ENCODE measurements at places on chromosomes 2 and 18.

DNA sequence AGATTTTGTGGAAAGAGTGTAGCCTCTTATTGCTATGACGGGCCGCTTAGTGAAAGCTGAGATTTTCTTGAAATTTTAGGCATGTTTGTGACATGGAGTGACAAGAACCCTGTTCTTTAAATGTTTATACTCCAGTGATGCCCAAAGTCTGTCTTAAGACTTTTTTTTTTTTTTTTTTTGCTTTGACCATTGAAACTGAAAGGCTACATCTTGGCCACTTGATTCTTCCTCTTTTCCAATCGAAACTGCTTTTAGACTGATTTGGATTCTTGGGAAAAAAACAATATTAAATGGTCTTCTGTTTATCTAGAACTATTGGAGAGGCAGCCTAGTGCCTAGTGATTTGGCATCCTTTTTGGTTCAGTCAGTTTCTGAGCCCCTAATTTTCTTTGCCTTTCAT, 2.4 kb upstream of the SLC8A1 start:
- no peaks in the 10 kb centered on the region for H3K4me1 ChIP-seq
- no peak for DNase-seq
- H3K4me3 ChIP-seq: no peak overlapping the region

DNA sequence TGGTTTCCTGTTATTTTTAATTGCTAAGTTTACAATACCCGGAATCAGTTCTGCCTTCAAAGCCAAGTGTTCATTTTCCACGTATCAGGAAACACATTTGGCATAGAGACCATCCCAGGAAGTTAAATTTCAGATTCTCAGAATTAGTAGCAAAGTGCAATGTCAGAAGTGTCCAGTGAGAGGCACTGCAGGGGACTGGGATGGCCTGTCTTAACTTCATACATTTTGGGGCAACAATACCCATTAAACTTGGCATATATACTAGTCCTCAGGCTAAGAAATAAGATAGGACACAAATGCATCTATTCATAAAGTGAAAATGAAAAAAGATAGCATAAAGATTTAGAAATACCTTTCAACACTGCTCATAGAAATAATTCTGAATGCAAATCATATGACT, 1.5 kb upstream of the IL1RL2 start:
- peaks cover 11% of the 10 kb centered on the region for H3K4me1 ChIP-seq
- no peaks in the 10 kb centered on the region for H3K36me3 ChIP-seq
- H3K27me3 ChIP-seq: peaks cover 10% of the 10 kb centered on the region
- no peak for DNase-seq
- no peak overlapping the region for H3K4me3 ChIP-seq

- peaks cover 20% of the 10 kb centered on the region for H3K4me1 ChIP-seq
- no peak overlapping the region for H3K4me3 ChIP-seq
- no peaks in the 10 kb centered on the region for H3K27me3 ChIP-seq
- DNase-seq: no peak
- no peaks in the 10 kb centered on the region for H3K36me3 ChIP-seq
These were observed 165.4 kb downstream of the TCF4 start for GRCh38 chr18:55422456-55423180.

DNA sequence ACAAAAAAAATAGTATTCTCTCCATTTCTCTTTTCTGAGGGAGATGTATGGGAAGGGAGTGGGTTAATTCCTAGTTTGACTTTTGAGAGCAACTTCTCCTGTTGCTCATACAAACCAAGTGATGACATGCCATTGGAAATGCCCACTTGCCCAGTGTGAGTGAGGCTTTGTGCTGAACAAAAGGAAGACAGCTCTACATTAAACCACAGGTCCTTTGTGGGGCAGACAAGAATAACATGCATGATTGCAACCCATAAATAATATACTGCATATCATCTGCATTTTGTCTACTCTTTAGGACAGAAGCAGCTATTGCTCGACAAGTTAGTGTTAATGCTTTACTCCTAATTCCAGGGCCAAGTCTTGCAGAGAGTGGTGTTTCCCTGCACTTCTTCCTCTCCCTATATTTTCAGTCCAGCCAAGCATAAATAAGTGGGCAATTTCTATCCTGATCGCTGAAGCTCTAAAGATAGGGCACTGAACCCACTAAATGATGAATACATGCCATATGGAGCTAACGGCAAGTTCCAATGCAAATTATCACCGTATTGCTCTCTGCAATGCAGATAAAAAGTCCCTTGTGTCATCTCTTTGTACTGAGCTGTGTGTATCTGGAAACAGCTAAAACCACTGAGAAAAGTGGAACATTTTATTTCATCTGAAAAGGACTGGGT, 19.4 kb upstream of the EHBP1 start:
- H3K27ac ChIP-seq: no peak overlapping the region
- H3K4me1 ChIP-seq: no peaks in the 10 kb centered on the region
- DNase-seq: no peak
- H3K4me3 ChIP-seq: no peak overlapping the region
- H3K27me3 ChIP-seq: no peaks in the 10 kb centered on the region

DNA sequence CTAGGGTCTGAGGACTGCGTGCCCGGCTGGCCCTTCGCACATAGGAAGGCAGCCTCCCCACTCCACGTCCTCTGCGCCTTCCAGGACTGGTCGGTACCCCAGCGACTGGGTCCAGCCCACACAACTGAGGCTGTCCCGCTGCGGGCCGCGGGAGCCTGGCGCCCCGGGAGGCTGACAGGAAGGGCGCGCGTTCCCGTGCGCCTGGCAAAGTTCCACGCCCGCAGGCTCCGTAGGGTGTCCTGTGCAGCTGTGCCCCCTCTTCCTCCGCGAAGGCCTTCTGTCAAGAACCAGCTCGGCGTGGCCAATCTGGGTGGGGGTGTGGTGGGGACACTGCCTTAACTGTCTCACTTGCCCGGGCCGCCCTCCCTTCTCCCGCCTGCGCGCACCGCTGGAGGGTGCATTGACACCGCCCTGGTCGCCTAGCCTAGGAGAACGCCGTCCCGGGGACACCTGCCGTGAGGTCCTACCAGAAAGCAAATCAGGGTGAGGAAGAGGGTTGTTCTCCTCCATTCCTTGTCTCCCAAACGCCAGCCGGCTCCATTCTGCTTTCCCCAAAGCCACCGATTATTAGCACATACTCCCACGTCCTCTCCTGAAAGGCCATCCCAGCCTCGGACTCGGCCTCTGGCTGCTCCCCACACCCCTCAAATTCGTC, 618 bp upstream of the LYPD1 start:
- peak overlapping the region; percentile 45 for H3K4me3 ChIP-seq
- H3K27me3 ChIP-seq: peaks cover 21% of the 10 kb centered on the region
- DNase-seq: peak; percentile 34
- peaks cover 3% of the 10 kb centered on the region for H3K4me1 ChIP-seq
- H3K27ac ChIP-seq: no peak overlapping the region

- peak overlapping the region; percentile 31 for H3K27ac ChIP-seq
- H3K4me1 ChIP-seq: peaks cover 4% of the 10 kb centered on the region
- no peak for DNase-seq
- H3K36me3 ChIP-seq: no peaks in the 10 kb centered on the region
- no peak overlapping the region for H3K4me3 ChIP-seq
These were observed 35.7 kb upstream of the RAB1A start for GRCh38 chr2:65165558-65165957.

- H3K27ac ChIP-seq: no peak overlapping the region
- peak; percentile 14 for DNase-seq
- H3K4me1 ChIP-seq: peaks cover 4% of the 10 kb centered on the region
- no peak overlapping the region for H3K4me3 ChIP-seq
These were observed 21.6 kb upstream of the SLC40A1 start for GRCh38 chr2:189602233-189602632.

DNA sequence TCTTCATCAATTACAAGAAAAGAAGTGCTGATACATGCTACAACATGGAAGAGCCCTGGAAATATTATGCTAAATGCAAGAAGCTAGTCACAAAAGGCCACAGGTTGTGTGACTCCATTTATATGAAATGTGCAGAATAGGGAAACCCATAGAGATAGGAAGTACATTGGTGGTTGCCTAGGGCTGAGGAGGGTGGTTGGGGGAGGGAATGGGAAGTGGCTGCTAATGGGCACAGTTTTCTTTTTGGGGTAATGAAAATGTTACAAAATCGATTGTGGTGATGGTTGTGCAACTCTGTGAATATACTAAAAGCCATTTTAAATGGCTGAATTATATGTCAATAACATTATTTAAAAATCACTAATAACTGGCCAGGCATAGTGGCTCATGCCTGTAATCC, 24.3 kb upstream of the RESP18 start:
- peaks cover 14% of the 10 kb centered on the region for H3K4me1 ChIP-seq
- H3K36me3 ChIP-seq: no peaks in the 10 kb centered on the region
- H3K27me3 ChIP-seq: peaks cover 75% of the 10 kb centered on the region
- H3K27ac ChIP-seq: no peak overlapping the region
- H3K4me3 ChIP-seq: no peak overlapping the region

DNA sequence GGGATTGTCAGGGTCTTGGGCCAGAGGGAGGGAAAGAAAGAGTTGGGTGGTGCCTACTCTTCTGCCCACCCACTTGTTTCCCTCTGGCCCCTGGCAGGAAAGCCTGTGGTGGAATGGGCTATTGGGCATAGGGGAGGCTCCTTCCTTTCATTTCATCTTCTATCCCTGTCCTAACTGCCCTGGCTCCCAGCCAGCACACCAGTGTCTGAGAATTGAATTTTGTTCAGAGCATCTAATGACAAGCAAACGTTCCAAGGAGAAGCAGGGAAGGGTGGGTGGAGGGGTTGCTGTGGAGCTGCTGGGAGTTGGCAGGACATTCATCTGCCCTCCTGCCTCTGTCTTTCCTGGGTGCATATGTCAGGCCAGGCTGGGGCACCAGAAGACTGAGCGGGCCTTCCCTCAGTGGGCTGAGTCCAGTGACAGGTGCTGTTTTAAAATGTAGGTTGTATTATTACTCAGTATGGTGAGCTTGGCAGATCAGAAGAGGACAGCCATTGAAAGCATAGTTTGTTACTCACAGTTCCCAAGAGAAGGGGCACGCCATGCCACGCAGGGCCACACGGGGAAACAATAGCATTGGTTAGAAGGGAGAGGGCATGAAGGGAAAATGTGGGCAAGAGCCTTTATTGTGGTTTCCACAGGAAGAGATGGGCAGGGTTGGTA, 171.9 kb downstream of the ACOXL start:
- no peaks in the 10 kb centered on the region for H3K4me1 ChIP-seq
- H3K27me3 ChIP-seq: no peaks in the 10 kb centered on the region
- DNase-seq: no peak
- no peak overlapping the region for H3K27ac ChIP-seq
- H3K36me3 ChIP-seq: no peaks in the 10 kb centered on the region

GRCh38 chr2:55962915-55963314, 39.3 kb upstream of the EFEMP1 start:
- H3K4me1 ChIP-seq: no peaks in the 10 kb centered on the region
- H3K27ac ChIP-seq: no peak overlapping the region
- no peaks in the 10 kb centered on the region for H3K36me3 ChIP-seq
- no peak for DNase-seq

DNA sequence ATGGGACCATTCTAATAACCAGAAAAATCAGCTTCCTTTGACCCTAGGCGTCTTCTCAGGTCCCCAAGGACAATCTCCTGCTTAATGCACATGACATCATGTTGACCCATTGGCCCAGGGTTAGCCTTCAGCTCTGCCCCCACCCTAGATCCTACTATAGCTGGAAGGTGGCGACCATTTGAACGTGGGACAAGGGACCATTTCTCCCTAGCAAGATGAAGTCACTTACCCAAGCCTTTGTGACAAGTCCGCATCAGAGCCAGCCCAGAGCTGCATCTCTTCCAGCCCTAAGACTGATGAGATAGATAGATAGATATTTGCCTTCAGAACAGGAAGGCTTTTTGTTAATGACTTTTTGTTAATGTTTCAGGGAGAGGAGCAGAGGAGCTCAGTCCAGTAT, 28.2 kb upstream of the TAF1B start:
- H3K27me3 ChIP-seq: no peaks in the 10 kb centered on the region
- no peak for DNase-seq
- H3K4me1 ChIP-seq: peaks cover 18% of the 10 kb centered on the region
- no peaks in the 10 kb centered on the region for H3K36me3 ChIP-seq
- H3K4me3 ChIP-seq: no peak overlapping the region
